ENCODE measurements at places on chromosomes 12 and 14.

DNA sequence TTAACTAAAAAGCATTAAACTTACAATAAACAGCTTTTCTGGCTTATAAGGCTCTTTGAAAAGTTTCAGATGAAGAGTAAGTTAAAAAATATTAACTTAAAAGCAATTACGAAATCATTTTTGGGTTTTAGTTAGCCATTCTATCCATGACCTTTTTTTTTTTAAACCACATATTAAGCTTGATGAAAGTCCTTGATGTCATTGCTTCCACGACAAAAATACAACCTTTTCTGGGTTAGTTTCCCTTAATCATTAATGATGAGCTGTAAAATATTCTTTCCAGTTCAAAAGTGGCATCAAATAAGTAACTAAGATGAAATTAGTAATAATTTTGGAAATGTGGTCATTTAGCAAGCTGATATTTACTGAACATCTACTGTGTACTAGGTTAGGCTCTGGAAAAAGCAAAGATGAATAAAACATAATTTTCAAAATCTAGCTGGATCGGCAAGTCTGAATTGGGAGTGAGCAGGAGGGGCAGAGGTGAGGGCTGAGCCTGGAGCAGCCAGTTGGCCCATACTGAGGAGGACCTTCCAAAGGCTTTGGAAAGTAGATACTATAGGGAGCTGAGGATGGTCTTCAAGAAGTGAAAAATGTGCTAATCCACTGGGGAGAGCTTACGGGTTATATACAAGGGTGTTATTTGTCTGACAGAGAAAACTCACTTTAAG lies 345.2 kb downstream of the ZFP36L1 start:
- no peak for DNase-seq

DNA sequence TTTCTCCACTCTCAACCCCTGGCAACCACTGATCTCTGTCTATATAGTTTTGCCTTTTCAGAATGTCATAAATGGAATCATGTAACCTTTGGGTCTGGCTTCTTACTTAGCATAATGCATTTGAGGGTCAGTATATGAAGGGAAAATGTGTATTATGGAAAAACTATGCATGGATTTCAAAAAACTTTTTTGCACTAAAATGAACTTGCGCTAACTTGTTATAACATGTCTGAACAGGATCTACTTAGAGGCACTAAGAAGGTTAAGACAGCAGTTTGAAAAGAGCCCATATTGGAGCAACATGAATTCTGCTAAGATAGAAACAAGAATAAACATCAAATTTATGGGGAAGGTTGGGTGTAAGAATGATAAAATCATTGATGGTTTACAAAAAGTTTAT lies 29.1 kb downstream of the SLC39A9 start:
- DNase-seq = no peak

- DNase-seq = no peak
Measured at GRCh38 chr12:203462-204260, 10.3 kb downstream of the SLC6A12 start.

GRCh38 chr14:74524076-74524811 lies 30.7 kb downstream of the ISCA2 start:
- DNase-seq = no peak

DNA sequence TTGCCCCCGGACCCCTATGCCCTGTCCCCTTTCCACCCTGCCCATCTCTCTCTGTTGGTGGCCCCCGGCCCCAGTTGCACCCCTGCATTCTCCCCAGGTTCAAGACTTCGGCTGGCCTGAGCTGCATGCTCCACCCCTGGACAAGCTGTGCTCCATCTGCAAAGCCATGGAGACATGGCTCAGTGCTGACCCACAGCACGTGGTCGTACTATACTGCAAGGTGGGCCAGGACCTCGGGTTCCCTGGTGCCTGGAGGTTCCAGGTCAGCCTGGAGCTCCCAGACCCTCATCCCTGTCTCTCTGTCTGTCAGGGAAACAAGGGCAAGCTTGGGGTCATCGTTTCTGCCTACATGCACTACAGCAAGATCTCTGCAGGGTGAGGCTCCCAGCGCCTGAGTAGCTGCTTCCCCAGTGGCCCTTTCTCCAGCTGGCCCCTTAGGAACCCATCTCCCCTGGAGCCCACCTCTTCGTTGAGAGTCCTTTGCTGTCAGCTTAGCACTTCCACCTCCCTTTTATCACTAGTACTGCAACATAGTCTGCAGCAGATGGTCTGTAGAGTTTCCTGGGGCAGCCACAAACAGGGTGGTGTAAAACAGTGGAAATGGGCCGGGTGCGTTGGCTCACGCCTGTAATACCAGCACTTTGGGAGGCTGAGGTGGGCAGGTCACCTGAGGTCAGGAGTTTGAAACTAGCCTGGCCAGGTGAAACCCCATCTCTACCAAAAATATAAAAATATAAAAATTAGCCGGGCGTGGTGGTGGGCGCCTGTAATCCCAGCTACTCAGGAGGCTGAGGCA lies 5.8 kb downstream of the TNS2 start:
- no peak for DNase-seq

All from naive B cell (primary cell).